ENCODE measurements at places on chromosomes 7 and 10. TPM values are rescaled to one million over a fixed set of nuclear protein-coding genes. Genes with fewer than 3 reads are reported as not detected.

GRCh38 chr10:18533896-18534295 lies 117.5 kb downstream of the NSUN6 start:
- no peak overlapping the region for H3K27ac ChIP-seq
- no peak for DNase-seq
- no peaks in the 10 kb centered on the region for H3K36me3 ChIP-seq
- no peak overlapping the region for H3K4me3 ChIP-seq
- no peaks in the 10 kb centered on the region for H3K27me3 ChIP-seq

- no peak overlapping the region for H3K27ac ChIP-seq
- peak; percentile 69 for DNase-seq
- H3K4me3 ChIP-seq, result no peak overlapping the region
- H3K36me3 ChIP-seq, result no peaks in the 10 kb centered on the region
- peaks cover 15% of the 10 kb centered on the region for H3K4me1 ChIP-seq
- peaks cover 12% of the 10 kb centered on the region for H3K27me3 ChIP-seq
Observed at GRCh38 chr10:120950051-120950561, 98.9 kb downstream of the WDR11 start.

DNA sequence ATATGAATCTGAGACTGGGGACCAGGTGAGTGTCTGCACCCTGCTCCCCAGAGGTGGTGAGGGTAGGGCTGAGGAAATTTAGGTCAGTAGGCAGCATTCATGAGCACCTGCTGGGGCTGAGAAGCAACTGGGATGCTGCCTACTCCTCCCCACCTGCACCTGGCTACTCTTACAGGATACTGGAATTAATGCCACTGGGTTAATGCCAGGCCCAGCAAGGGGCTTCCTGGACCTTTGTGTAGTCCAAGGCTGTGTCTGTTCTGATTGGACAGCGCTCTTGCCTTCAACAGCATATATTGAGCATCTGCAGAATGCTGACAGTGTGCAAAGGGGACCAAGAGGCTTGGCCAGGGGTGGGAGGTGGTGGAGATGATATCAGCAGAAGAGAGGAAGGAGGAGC lies 32.1 kb downstream of the ADCYAP1R1 start:
- H3K4me3 ChIP-seq, result no peak overlapping the region
- H3K27ac ChIP-seq, result no peak overlapping the region
- H3K27me3 ChIP-seq, result no peaks in the 10 kb centered on the region
- H3K36me3 ChIP-seq, result no peaks in the 10 kb centered on the region
- no peak for DNase-seq
- H3K4me1 ChIP-seq, result peaks cover 6% of the 10 kb centered on the region

GRCh38 chr10:97483921-97484320 lies 14.3 kb downstream of the MMS19 start:
- no peaks in the 10 kb centered on the region for H3K36me3 ChIP-seq
- H3K4me1 ChIP-seq, result peaks cover 4% of the 10 kb centered on the region
- no peak overlapping the region for H3K27ac ChIP-seq
- no peaks in the 10 kb centered on the region for H3K27me3 ChIP-seq
- no peak for DNase-seq

GRCh38 chr10:86950349-86950748 lies 7.1 kb downstream of the MMRN2 start:
- H3K27ac ChIP-seq, result peak overlapping the region; percentile 17
- H3K27me3 ChIP-seq, result no peaks in the 10 kb centered on the region
- no peak overlapping the region for H3K4me3 ChIP-seq
- peaks cover 2% of the 10 kb centered on the region for H3K36me3 ChIP-seq

- no peaks in the 10 kb centered on the region for H3K27me3 ChIP-seq
- no peak for DNase-seq
- H3K4me3 ChIP-seq, result no peak overlapping the region
- H3K4me1 ChIP-seq, result peaks cover 40% of the 10 kb centered on the region
- no peak overlapping the region for H3K27ac ChIP-seq
Observed at GRCh38 chr7:151243408-151244195, 4.9 kb downstream of the SMARCD3 start.

DNA sequence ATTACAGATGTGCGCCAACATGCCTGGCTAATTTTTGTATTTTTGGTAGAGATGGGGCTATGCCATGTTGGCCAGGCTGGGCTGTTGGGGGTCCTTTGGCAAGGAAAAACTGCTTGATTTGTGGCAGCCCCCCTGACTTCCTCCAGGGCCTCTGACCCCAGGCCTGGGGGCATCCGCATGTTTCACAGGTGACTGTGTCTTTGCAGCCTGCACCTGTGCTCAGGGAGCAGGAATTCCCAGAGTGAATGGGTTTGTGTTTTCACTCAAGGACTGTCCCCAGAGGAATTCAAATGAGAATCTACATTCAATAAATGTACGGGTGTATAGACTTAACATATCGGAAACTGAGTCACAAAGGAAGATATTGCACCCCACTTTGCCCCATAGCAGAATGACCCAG lies 11.6 kb upstream of the CLIP2 start:
- no peak for DNase-seq
- no peaks in the 10 kb centered on the region for H3K36me3 ChIP-seq
- H3K27me3 ChIP-seq, result no peaks in the 10 kb centered on the region

- peak overlapping the region; percentile 15 for H3K4me3 ChIP-seq
- H3K27ac ChIP-seq, result no peak overlapping the region
- H3K27me3 ChIP-seq, result peaks cover 46% of the 10 kb centered on the region
- H3K36me3 ChIP-seq, result no peaks in the 10 kb centered on the region
- peaks cover 47% of the 10 kb centered on the region for H3K4me1 ChIP-seq
Observed at GRCh38 chr10:101230183-101230917, 1.1 kb upstream of the LBX1 start.

DNA sequence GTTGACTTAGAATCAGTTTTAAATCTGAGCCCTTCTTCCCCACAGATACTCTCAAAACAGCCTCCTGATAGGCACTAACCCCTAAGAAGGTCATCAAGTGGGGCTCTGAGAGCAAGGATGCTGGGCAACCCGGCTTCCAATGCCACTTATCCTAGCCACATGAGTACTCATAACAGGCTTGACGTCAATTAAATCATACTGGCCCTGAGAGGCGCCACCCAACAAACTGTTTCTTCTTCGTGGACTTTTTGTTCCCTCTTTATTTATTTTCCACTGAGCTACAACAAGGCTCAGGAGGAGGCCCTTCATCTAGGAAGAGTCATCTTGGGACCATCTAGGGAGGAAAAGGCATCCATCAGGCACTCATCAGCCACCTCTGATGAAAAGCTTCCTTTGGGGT lies 255.9 kb downstream of the KCNMA1 start:
- no peak overlapping the region for H3K27ac ChIP-seq
- no peaks in the 10 kb centered on the region for H3K27me3 ChIP-seq
- DNase-seq, result peak; percentile 57
- no peaks in the 10 kb centered on the region for H3K36me3 ChIP-seq

The RAPGEF5 gene
- 206 TPM for total RNA-seq

The WIPF3 gene
- total RNA-seq, result 1.0 TPM

The LRRC18 gene
- 13.6 TPM for total RNA-seq

The ZNF365 gene
- 1.9 TPM for total RNA-seq

The CALU gene
- 113 TPM for total RNA-seq

Measured in upper lobe of left lung (tissue), 6 donors.